ENCODE measurements at places on chromosomes 16 and 17.

- DNase-seq, result no peak
Measured at GRCh38 chr17:31093866-31094599, 744 bp upstream of the NF1 start.

GRCh38 chr16:11596572-11597226 lies 10.0 kb upstream of the LITAF start:
- no peak for DNase-seq

DNA sequence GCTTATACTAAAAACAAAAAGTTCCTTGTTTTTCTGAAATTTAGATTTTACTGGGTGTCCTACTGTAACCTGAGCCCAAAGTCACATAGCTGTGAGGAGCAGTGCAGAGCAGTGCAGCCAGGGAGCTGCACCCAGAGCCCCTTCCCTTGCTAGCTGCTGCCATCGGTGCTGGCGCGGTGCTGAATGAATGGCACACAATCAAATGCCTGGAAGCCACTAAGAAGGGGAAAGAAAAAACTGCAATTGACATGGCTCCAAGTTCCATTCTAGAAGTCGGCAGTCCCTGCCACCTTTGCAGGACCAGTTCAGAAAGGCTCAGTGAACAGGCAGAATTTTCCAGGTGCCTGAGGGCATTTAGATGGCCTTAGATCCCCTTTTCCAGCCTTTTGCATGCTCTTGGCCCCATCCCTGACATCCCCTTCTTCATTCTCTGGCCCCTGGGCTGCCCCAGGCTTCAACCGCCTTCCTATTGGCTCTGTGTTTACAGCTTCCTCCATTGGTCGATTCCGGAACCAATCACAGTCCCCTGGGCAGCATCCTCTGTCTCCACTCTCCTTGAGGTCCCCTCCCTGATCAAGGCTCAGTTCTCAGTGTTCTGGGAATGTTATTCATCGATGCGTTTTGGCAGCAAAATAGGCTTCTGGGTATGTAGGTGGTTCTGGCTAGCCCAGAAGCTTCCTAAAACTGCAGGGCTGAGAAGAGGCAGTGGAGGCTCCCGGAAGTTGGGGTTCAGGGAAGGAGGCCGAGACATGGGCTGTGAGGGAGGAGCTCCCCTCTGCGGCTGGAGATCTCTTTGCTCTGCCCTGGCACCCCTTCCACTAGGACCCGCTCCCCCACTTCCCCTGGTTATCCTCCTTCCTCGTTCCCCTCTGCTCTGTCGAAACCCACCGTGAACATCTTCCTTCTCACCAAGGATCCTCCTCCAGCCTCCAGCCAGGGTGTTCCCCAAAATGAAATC lies 37.9 kb downstream of the ATP2C2 start:
- no peak for DNase-seq

DNA sequence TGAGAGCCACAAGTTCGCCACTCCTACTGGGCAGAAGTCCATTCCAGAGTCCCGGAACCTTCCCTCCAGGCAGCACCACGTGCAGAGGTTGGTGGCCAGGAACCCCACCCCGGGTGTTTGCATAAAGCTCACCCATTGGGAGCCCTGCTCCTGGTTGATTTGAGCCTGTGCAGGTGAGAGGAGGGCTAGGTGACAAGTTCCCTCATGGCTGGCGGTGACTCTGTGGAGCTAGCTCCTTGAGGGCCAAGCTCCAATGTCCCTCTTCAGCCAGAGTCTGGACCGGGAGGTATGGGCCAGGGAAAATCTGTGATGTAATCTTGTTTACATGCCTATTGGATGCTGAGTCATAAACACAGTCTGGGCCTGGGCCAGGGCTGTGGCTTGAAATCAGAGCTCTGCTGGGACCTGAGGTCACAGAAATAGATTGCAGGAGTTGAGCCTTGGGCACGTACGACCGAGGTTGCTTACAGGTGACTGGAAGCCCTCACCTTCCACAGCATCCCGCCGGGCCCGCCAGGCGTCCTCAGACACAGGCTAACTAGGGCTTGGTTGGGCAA lies 118.9 kb downstream of the AATF start:
- DNase-seq, result no peak

All from NCI-H2081 treated with DMSO at 0.1 percent for 48 hours (cell line).